ENCODE measurements at places on chromosomes 7 and 10.

DNA sequence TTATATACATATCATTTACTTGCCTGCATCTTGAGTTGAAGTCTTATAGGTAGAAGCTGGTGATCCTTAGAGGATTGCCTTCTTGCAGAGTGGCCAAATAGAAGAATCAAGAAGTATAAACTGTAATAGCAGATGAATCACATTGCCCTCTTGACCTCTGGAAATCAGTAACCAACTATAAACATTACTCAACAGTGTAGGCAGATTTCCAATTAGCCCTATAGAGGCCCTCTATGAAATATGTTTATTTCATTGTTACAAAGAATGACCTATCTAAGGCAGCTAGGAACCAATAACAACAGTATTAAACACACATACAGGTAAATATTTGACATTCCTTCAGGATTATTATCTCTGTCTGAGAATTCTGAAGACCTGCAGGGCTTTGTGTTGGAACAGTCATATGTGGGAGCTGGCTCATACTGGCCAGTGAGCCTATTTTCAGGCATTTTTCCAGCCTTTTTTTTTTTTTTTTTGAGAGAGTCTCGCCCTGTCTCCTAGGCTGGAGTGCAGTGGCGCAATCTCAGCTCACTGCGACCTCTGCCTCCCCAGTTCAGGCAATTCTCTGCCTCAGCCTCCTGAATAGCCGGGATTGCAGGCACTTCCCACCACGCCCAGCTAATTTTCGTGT lies 7.2 kb upstream of the SRI start:
- no peaks in the 10 kb centered on the region for H3K4me1 ChIP-seq
- no peaks in the 10 kb centered on the region for H3K36me3 ChIP-seq
- no peak overlapping the region for H3K4me3 ChIP-seq
- H3K27me3 ChIP-seq: no peaks in the 10 kb centered on the region

- no peaks in the 10 kb centered on the region for H3K4me1 ChIP-seq
- H3K4me3 ChIP-seq: no peak overlapping the region
- H3K36me3 ChIP-seq: no peaks in the 10 kb centered on the region
- H3K27me3 ChIP-seq: no peaks in the 10 kb centered on the region
- DNase-seq: no peak
These were observed 1049.9 kb downstream of the REEP3 start for GRCh38 chr10:64571056-64571455.

DNA sequence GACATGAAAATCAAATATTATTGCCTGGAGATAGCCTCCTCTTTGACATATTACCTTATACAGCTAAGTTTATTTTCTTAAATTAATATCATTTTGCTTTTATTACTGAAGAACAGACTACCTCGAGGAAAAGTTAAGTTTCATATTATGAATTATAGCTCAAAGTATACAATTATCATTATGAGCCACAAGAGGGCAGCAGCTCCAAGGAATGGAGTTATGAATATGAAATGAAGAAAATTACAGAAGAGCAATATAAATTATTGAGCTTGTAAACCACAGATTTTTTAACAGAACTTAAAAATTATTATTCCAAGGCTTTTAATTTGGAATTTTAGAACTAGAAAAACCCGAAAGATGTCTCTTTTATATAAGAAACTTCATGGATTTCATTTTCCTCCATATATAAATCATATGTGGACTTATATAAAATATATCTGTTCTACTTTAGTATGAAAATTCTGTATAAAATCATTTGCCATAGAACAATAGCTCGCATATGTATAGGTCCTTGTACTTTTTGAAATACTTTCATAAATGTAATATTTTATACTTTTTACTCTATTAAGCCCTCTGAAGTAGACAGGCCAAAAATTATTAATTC lies 40.1 kb downstream of the IQUB start:
- peak; percentile 55 for DNase-seq
- H3K27me3 ChIP-seq: no peaks in the 10 kb centered on the region
- peak overlapping the region; percentile 12 for H3K4me3 ChIP-seq
- peaks cover 8% of the 10 kb centered on the region for H3K4me1 ChIP-seq
- H3K27ac ChIP-seq: no peak overlapping the region
- no peaks in the 10 kb centered on the region for H3K36me3 ChIP-seq

GRCh38 chr7:129469930-129470329 lies 32.4 kb upstream of the SMKR1 start:
- no peaks in the 10 kb centered on the region for H3K27me3 ChIP-seq
- no peaks in the 10 kb centered on the region for H3K36me3 ChIP-seq
- H3K27ac ChIP-seq: no peak overlapping the region
- H3K4me3 ChIP-seq: no peak overlapping the region

DNA sequence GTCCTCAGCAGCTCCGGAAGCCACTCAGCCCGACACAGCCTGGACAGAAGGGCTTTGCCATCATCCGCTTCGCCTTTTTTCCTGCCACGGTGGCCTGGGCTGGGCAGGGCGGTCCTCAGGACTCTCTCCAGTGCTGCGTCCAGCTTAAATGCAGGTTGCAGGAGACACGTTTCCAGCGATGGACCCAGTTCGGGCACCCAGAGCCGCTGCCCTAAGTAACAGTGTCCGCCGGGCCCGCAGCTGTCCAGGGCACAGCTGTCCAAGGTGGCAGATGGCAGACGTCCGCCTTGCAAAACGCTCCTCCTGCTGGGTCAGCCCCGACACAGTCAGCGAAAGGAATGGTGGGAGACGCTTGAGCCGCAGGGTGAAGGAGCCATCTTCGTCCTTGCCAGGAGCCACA lies 37.0 kb upstream of the FOXL3 start:
- no peaks in the 10 kb centered on the region for H3K36me3 ChIP-seq
- no peaks in the 10 kb centered on the region for H3K4me1 ChIP-seq
- DNase-seq: no peak
- no peak overlapping the region for H3K27ac ChIP-seq
- no peaks in the 10 kb centered on the region for H3K27me3 ChIP-seq
